T follicular helper cell (primary cell): ENCODE measurements at places on chromosomes 7 and 10.

DNA sequence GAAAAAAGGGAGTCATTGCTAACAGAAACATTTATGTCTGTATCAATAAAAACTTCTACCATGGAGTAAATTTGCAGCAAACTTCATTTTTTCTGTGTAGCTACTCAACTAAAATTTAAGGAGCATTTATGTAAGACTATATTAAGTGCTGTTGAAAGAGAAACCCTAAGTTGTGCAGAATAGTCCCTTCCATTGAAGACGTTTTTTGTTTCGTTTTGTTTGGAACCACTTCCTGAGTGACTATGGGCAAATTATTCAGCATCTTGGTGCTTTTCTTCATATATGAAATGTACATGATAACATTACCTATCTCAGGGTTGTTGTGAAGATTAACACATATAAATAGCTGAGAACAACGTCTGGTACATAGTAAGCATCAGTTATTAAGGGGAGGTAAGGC is 24.3 kb downstream of the SEM1 start:
- DNase-seq, result no peak

- no peak for DNase-seq
Observed at GRCh38 chr10:1228467-1228975, 172.3 kb downstream of the WDR37 start.

GRCh38 chr10:33494694-33495265 is 160.3 kb upstream of the NRP1 start:
- DNase-seq, result no peak

- no peak for DNase-seq
Observed at GRCh38 chr7:134298902-134299683, 17.6 kb downstream of the SLC35B4 start.

DNA sequence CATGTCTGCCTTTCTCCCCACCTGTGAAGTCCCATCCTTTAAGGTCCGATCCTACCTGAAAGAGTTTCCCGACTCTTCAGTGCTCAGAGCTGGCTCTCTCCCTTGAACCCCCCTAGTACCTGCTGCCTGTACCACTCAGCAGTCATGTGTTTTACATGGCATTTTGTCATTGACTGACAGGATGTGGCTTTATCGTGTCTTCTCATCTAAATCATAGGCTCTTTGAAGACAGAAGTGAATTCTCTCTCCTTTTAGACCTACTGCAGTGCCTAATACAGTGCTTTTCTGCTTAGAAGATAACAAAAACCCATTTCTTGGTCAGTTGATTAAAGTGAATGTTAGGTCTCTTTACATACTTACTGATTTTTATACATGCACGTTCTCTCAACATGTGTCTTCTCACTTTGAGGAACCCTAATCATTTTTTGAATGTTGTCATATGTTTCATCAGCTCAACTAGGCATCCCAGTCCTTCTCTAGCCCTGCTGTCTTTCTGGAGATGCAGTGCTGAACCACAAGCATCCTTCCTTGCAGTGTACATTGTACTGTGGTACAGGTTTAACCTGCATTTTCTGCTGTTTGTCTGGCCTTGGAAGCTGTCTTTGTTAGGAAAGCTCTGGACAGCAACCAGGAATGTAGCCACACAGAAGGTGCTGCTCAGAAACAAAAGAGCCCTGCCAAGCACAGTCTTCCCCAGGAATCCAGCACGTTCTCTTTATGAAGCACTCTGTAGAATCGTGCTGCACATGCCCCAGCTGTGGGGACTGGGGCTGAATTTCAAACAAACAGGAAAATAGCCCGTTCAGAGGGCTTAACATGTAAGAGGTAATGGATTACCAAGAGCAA is 28.1 kb upstream of the LRRC4 start:
- DNase-seq, result no peak

- no peak for DNase-seq
Observed at GRCh38 chr7:106216517-106216922, 68.3 kb downstream of the NAMPT start.

- no peak for DNase-seq
Observed at GRCh38 chr10:102778781-102779180, 35.0 kb downstream of the WBP1L start.

GRCh38 chr10:121221072-121221471 is 369.9 kb downstream of the WDR11 start:
- no peak for DNase-seq

- no peak for DNase-seq
Observed at GRCh38 chr10:94524146-94524545, 21.4 kb upstream of the HELLS start.

DNA sequence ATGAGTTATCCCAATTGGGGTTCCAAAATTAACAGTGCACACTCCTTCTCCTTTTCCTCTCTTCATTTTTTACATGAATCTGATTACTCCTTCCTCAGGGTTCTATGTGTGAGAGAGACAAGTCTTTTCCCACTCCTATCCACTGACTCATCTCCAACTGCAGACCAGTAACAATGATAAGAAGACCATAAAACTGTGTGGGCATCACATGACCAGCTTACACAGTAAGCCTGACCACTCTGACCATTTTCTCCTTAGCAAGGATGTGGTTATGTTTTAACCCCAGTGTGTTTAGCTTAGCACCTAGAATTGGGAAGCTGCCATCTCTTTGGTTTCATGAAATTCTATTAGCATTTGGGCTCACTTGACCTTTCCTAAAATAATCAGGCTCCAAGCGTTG is 145.0 kb upstream of the CALCR start:
- DNase-seq, result no peak
